ENCODE measurements at places on chromosomes 4 and X. TPM values are rescaled to one million over a fixed set of nuclear protein-coding genes. Genes with fewer than 3 reads are reported as not detected.
A peak's percentile ranks its signal among the peaks of the same experiment; 100 is the strongest.

GRCh38 chr4:121070274-121070673 is 2.1 kb downstream of the NDNF start:
- no peak for ATAC-seq

DNA sequence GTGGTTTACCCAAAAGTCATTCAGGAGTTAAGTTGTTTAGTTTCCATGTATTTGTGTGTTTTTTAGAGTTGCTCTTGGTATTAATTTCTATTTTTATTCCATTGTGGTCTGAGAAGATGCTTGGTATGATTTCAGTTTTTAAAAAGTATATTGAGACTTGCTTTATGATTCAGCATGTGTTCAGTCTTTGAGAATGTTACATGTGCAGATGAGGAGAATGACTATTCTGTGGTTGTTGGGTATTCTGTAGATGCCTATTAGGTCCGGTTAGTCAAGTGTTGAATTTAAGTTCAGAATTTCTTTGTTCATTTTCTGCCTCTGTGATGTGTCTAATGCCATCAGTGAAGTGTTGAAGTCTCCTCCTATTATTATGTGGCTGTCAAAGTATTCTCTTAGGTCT is 249.4 kb downstream of the ARHGAP10 start:
- ATAC-seq = peak; percentile 86

DNA sequence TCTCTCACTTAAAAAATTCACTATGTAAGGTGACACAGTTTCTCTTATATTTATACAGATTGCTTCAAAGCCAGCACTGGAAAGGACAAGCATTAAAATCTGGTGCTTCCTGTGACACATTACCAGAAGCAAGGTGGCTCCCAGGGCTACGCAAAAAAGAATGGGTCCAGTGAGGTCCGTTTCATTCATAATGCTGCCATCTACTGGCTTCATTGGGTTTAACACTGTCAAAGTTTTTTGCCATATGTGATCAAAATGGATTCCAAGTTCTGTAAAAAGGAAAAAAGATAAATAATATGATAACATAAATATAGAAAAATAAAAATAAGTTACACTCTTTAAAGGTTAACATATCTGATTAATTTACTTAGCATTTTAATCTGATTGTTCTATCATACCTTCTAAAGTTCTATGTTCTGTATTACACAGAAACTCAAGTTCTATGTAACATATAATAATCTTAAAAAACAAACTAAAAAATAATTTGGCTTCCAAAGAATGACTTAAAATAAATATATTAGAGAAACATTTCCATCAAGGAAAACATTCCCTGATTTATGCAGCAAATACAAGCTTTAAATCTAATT is 22.1 kb downstream of the YIPF7 start:
- ATAC-seq = peak; percentile 79

DNA sequence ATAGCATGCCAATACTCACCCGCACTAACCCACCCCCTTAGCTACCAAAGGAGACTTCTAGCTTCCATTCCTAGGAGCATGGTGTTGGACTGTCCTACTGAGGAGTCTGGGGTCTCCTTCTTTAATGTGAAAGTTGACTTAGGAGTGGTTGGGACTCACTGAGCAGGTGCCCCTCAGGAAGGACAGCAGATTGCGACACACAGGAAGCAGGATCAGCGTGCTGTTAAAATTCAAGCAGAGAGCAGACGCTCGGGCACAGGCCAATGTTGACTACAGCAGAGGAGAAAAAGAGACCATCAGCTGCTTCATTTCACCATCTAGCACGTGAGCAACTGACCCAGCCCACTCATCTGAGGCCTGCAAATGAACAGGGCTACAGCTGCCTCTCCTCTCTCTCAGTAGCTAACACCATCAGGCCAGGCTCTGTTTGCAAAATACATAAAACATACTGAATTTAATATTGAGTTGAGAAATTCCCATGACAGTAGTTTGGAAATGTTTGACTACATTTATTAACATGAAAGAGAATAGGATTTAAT is 10.8 kb downstream of the NOX1 start:
- ATAC-seq = no peak

The GSX2 gene
- total RNA-seq = not detected

- no peak for ATAC-seq
Measured at GRCh38 chrX:8897259-8897658, 96.1 kb upstream of the FAM9A start.

The BST1 gene
- total RNA-seq = 0.58 TPM

The FGB gene
- total RNA-seq = not detected

The TRPC5OS gene
- not detected for total RNA-seq

- no peak for ATAC-seq
Measured at GRCh38 chr4:53010318-53010717, 148.2 kb downstream of the RASL11B start.

GRCh38 chrX:141220342-141221008 is 21.8 kb downstream of the SPANXC start:
- ATAC-seq = no peak

DNA sequence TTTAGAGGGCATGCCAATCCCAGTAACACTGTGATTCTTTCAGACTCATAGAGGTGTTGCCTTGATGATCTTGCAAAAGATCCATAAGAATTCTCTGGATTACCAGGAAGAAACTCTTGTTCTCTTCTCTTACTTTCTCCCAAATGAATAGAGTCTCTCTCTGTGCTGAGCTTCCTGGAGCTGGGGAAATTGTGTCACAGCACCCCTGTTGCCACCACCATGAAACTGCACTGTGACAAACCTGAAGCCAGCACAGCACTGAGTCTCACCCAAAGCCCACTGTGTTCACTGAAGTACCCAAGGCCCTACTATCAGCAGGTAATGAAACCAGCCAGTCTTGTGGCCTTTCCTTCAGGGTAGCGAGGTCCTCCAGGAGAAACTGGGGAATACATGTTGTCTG is 332.7 kb upstream of the FGF16 start:
- no peak for ATAC-seq

The XG gene
- total RNA-seq = 0.34 TPM

- peak; percentile 97 for ATAC-seq
Measured at GRCh38 chr4:185165605-185166063, 22.6 kb downstream of the SLC25A4 start.

DNA sequence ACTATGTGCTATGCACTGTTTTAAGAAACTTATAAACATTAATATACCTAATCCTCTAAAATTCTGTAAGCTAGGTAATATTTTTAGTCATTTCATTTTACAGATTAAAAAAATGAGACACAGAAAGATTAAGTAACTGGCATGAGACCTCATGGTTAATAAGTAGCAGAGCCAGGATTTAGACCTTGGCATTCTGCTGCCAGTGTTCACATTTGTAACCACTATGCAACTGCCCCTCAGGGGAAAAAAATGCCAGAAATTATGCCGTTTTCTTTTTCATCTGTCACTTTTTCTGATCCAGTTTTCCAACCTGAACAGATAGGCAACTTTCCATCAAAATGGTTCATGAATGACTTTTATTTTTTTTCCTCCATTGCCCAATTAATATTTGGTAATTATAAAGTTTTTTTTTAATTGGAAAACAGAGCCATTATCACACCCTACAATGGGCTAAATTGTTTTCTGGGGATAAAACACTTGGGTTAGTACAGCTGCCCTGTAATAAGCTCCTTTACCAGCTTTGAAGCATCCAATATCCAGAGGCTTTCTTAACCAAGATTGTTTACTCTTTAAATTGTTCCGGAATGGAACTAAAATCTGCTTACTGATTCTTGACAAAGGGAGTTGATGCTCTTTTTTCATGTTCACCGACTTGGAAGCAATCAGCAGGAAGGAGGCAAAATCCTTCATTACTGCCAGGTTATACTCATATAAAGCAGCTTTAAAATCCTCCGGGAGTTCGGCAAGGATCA is 56.4 kb upstream of the DDX60 start:
- ATAC-seq = no peak

The TCEAL9 gene
- 1.1 TPM for total RNA-seq

DNA sequence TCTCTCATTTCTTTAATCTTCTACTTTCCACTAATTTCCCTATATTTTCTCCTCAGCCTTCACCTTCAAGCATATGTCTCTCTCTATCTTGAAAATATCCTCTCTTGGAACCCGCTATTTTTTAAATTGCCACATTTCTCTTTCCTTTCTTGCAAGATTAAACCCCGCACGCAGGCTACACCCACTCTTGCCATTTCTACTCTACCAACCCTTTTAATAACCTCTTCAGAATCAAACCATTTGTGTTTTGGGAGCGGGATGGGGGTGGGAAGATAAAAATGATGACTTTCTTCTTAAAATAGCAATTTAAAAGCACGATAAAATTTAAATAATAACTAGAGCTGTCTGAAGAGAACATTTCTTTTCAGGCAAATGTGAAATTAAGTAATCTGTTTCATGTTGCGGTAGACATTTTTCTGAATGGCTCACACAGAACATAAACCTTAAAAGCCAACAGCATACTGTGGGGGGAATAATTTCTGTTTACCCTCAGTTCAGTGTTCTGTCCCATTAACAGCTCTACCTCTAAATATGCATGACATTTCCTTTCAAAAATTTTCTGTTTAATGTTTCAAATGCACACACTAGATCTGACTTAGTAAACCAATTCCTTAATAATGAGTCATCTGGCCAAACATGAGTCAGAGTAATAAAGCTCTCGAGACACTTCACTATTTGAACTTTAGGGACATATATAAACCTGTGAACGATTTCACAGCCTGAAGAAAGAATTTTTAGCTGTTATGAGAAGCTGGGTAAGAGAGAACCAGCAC is 20.5 kb downstream of the ARSJ start:
- ATAC-seq = peak; percentile 59

GRCh38 chrX:142503967-142504643 is 299.0 kb upstream of the MAGEC2 start:
- no peak for ATAC-seq

DNA sequence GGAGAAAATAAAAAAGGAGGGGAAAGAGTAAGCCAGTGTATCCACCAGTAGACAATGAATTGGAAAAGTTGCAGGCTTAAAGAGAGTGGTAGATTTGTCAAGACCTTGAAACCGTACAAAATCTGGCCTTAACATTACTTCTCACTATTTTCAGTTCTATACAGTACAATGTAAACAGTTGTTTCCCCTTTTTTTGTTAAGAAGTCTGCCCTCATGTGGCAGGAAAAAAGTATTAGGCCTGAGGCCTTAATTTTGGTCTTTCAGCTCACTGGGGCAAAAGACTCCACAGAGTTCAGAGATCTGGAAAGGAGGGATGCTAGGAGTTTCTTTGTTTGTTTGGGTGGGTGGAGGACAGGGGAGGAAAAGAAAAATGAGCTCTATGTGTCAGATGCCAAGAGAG is 92.8 kb upstream of the CCDC160 start:
- ATAC-seq = no peak

The ADGRL3 gene
- not detected for total RNA-seq
